Cardiac muscle cell (in vitro differentiated cells and primary cell): ENCODE measurements at places on chromosomes 4 and X.

- DNase-seq: no peak
Observed at GRCh38 chr4:32962100-32962499, 2241.9 kb downstream of the PCDH7 start.

- no peak for DNase-seq
Observed at GRCh38 chrX:115348446-115349225, 59.1 kb downstream of the LUZP4 start.

DNA sequence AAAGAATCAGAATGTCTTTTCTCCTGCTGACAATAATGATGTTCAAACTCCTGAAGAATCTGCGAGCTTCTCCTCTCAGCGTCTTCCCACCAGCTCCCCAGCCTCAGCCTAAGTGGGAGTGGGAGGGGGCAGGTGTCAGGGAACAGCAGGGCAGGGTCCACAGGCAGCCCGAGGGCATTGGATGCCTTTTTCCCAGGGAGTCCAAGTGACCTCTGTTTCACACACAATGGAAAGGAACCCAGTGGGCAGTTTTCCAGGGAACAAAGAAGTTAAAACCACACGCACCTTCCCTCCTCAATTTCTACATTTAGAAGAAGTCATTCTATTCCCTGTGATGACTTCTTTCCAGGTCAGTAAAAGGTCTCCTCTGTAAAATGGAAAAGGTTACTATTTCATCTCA is 278.5 kb downstream of the PARM1 start:
- no peak for DNase-seq

DNA sequence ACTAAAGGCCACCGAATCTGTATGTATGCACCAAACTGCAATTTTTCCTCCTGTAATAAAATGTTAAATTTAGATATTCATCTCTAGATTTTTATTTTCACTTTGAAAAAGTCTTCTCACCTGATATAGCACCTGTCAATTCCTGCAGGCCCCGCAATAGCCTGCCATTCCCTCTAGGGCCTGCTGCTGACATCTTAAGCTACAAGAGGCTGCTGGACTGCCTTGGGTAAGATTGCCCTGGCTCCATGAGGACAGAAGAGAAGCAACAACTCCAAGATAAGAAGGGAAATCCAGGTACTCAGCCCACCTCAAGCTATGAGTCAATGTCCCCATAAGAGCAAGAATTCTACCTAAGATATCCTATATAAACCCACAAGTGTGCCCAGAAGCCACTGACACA is 230.2 kb upstream of the AGTR2 start:
- no peak for DNase-seq

DNA sequence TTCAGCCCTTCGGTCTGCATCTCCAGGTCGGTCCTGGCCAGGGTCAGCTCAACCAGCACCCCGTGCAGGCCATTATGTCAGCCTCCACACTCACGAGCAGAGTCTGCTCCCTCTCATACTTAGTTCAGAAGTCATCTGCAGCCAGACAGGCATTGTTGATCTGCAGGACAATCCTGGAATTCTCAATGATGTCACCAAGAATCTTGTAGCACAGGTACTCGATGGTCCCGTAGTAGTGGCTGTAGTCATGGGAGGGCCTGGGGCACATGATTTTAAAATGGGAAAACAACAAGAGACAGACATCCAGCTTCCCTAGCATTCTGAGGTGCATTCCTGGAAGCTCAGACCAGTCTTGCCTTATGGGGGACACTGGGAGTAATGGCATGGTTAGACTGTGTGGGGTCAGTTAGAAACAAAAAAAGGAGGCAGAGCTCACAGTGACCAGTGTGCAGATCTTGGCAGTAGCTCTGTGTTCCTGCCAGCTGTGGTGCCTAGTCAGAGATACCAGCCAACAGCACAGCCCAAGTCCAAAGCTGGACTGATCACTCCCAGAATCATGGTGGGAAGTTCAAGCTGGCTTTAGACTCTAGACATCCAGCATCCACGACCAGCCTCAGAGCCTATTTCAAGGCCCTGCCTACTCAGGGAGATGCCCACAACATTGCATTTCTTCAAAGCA is 31.9 kb downstream of the LRIT3 start:
- no peak for DNase-seq

GRCh38 chr4:106414366-106414765 is 45.8 kb upstream of the GIMD1 start:
- no peak for DNase-seq

- DNase-seq: no peak
Observed at GRCh38 chr4:184980261-184980660, 38.0 kb upstream of the HELT start.

DNA sequence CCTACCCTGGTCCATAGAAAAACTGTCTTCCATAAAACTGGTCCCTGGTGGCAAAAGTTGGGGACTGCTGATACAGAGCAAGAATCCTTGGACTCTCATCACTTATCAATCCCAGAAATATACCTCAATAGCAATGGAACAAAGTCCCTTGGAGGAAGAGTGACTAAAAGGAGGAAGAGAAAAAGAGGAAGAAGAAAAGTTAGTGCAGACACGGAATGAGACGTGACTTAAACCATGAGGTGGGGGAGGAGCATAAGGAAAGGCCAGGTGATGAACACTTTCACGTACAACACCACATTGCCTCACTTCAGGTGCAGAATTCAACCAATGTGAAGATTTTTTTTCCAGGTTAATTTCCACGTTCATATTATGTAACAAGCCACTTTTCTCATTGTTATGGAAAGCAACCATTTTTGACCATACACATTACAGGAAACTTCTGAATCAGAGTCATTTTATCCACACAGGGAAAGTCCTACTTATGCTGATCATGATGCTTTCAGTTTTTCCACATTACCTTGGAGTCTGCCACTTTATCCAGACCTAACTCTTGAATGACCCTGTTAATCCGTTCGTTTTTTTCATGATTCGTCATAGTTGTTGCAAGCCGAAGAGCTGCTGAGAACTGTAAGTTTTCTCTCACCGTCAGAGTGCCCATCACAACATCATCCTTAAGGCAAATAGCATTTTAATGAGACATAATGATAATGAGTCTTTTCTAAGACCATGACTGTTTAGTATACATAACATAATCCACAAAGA is 27.7 kb downstream of the ABCG2 start:
- DNase-seq: no peak

- DNase-seq: peak; percentile 24
Observed at GRCh38 chr4:143351774-143352451, 15.2 kb downstream of the GAB1 start.

- no peak for DNase-seq
Observed at GRCh38 chr4:171130256-171130801, 682.9 kb upstream of the GALNTL6 start.

- DNase-seq: no peak
Observed at GRCh38 chr4:39369301-39369700, 3.1 kb upstream of the RFC1 start.

- peak; percentile 33 for DNase-seq
Observed at GRCh38 chr4:147975325-147975724, 243.4 kb downstream of the ARHGAP10 start.

DNA sequence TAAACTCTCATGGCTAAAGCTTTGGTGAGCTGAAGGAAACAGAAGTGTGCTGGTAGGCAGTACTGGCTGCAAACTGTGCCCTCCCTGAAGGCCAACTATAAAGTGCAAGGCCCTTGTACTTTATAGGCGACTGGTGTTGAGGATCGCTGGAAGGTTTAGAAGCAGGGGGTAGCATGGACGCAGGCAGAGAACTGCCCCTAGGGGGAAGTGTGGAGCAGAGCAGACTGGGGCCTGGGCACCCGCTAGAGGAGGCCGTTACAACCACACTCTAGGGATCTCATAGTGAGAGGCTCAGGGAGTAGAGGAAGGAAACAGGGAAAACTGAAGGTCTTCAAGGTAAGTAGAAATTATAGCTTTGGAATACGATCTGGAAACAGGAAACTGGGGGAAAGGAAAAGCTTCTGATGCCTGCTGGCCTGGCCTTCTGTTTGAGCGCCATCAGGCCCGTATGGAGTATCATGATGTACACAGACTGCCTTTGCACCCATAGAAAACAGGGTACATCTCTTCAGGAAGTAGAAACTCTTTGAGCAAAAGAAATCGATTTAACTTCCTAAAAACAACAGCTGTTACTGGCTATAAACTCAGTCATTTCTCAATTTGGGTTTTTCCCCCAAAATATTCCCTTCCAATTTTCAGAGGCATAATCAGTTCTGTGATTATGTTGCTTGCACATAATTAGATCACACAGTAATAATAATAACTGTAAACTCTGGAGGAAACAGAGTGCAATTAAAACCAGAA is 23.9 kb upstream of the TMSB4X start:
- DNase-seq: peak; percentile 55

DNA sequence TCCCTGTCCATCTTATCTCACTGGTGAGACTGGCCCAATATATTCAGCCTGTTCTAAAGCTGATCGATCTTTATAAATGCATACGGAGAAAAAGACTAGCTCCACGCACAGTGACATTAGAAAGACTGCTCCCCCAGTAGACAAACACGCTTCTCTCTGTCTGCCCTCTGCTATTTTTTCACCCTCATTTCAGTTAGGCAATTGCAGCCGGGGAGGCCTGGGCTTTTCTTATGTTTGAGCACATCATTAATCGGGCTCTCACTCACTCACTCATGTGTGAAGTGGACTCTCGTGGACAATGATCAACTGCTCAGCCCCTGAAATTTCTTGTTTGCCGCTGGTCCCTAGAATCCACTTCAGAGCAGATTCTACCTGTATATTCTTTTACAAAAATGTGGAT is 824.7 kb upstream of the TENM3 start:
- DNase-seq: peak; percentile 32

DNA sequence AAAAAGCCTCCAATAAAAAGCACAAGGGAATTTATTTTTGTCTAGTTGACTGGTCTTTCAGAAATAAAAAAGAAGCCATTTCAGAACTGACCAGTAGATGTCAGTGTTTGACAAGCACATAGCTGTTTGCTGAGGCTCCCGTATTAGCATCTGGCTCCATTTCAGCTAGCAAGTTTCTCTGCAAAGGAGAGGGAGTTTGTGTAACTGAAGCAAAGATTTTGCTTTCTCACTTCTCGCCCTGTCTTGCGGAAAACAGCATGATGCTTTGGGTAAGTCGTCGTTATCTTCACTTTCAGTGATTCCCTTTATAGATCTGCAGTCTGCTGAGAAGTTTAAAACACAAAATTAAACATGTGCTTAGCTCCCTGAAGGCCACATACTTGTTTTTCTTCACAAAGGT is 85.5 kb downstream of the CT47B1 start:
- peak; percentile 86 for DNase-seq

DNA sequence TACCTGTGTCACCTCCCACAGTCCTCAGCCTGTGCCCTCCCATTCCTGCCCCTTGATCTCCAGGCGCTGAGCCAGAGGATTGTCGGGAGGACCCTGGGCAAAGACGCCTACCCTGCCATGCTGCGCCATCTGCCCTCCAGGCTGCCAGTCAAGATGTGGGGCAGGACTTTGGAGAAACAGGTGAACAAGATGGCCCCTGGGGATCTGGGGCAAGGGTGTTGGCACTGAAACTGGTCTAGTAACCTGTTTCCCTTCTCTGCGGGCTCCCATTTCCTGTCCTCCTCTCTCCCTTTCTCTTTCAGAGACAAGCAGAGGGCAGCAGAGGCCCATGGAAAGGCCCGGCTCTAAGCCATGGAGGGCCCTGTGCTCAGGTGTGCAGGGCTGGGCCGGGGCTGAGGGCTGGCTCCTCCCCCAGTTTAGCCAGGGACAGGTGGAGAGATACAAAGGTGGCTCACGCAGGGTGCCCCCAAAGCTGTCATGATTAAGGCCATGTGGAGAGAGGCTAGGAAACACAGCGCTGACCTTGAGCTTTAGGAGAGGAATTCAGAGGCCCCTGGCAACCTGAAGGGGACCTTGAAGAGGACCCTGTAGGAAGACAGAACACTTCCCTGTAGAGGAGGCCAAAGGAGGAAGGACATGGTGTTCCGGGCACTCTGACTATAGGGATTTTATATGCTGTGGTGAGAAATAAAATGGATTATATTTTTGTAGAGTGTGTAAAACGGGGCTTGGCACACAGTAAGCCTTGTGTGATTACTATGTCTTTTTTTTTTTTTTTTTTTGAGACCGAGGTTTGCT is at the start of gene GLOD5:
TSS of gene GLOD5 (plus strand) at position 74 of the 798 bp plus-strand sequence. CDS start at position 118, 44 bp downstream.
- peak; percentile 41 for DNase-seq

GRCh38 chr4:108320061-108320460 is 151.3 kb upstream of the LEF1 start:
- no peak for DNase-seq

- peak; percentile 45 for DNase-seq
Observed at GRCh38 chr4:107035819-107036583, at the start of gene DKK2. TSS of gene DKK2 (minus strand) at chr4:107036313. CDS start at chr4:107035591, 722 bp downstream.

DNA sequence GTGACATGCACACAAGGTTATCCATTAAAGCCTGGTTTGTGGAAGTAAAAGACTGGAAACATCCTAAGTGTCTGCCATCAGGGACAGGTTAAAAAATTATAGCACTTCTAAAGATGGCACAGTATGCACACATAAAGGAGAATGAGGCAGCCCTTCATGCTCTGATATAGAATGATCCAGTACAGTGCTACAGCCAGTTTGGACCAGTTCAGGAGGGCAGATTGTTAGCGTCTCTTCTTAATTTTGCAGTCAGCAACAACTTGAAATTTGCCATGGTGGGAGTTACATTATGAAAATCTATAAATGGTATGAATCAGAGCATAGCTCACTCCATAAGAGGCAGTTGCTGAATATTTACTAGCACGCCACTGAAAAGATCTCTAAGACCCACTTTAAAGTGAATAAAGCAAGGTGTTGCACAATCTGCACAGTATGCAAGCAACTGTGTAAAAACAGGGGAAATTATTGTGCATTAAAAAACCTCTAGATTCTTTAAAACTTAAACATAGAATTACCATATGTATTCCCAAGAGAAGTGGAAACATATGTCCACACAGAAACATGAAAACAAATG is 20.3 kb upstream of the SOD3 start:
- peak; percentile 48 for DNase-seq
